Mesangial cell (primary cell): ENCODE measurements at places on chromosomes 5 and 9. TPM values are rescaled to one million over a fixed set of nuclear protein-coding genes. Genes with fewer than 3 reads are reported as not detected.

The TNIP1 gene
- 97.0 and 111 TPM in 2 replicates for total RNA-seq

The KIF24 gene
- total RNA-seq: 1.0 and 5.9 TPM in 2 replicates

The ARL10 gene
- 7.5 and 15.3 TPM in 2 replicates for total RNA-seq

The EQTN gene
- total RNA-seq: not detected in 2 replicates

The MYO10 gene
- total RNA-seq: 26.7 and 38.5 TPM in 2 replicates

The ADAMTSL2 gene
- total RNA-seq: under 0.01 and 0.25 TPM in 2 replicates

The SPINK9 gene
- total RNA-seq: not detected in 2 replicates

The IFNA10 gene
- total RNA-seq: not detected in 2 replicates

The IFNA2 gene
- total RNA-seq: not detected in 2 replicates

The GABRB2 gene
- 0.13 TPM in 1 of 2 replicates, not detected in the other for total RNA-seq

The MEIKIN gene
- total RNA-seq: not detected in 2 replicates

The ZCCHC7 gene
- total RNA-seq: 4.9 and 6.2 TPM in 2 replicates

The SLC6A19 gene
- not detected in 2 replicates for total RNA-seq

The RNF183 gene
- 0.38 TPM in 1 of 2 replicates, not detected in the other for total RNA-seq

The PCDHGA10 gene
- 2.8 and 10.5 TPM in 2 replicates for total RNA-seq

The PRR16 gene
- 0.25 and 0.98 TPM in 2 replicates for total RNA-seq

The SLC9A3 gene
- 2.9 and 3.4 TPM in 2 replicates for total RNA-seq

The STXBP1 gene
- 7.7 and 14.5 TPM in 2 replicates for total RNA-seq

The CDH9 gene
- 0.25 TPM in 1 of 2 replicates, not detected in the other for total RNA-seq
